Right kidney (tissue), 9 donors: ENCODE measurements at places on chromosomes 2 and 18.

DNA sequence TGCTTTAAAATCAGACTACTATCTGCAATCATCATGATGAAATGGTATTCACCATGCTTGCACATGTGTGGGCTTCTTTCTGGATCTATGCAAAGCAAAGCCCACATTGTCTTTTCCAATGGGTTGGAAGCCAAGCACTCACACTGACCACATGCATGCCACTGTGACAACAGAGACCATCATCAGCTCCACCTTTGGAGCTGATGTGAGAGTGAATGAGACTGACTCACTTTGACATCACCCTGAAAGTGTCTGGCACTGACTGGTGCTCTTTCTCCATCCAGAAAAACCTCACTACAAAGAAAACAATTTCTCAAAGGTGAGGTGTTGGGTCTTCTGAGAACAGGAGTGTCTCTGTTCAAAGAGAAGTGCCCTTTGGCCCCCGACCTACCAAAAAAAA, 4.7 kb downstream of the MYO5B start:
- no peak for DNase-seq

DNA sequence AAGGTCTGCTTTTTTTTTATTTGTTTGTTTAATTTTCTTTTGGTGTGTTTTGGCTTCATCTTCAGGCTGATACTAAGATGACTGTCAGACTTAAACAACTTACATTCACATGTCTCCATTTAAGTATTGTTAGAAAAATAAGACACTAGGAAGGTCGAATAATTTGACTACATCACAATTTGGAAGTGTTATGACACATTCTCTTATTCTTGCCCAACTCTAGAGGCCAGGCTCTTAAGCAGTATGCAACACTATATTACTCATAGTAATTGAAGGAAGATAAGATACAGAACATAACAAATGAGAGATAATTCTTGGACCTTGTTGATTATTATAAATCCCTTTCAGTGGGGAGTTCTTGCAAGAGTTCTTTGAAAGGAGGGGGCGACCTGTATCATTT, 295.3 kb upstream of the COL3A1 start:
- no peak for DNase-seq

GRCh38 chr2:158315000-158315399, 141.6 kb downstream of the CCDC148 start:
- DNase-seq, result no peak

- no peak for DNase-seq
Observed at GRCh38 chr18:70370762-70371733, 82.2 kb downstream of the SOCS6 start.

- no peak for DNase-seq
Observed at GRCh38 chr2:103172821-103173220, 411.0 kb downstream of the TMEM182 start.

DNA sequence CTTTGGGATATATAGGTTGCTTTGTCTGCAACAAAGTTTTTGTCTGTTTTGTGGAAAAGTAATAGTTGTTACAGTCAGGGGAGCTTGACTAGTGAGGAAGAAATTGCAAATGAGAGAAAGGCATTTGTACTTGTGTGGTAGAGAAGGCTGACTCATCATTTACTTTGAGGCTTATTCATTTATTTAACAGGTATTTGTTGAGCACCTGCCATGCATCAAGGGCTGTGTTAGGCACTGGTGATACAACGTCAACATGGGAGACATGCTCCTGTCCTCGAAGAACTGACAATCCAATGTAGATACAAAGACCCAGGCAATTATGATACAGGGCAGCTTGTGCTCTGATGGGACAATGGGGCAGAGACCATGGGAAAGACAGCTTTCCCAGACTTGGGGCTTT, 79.5 kb downstream of the UPP2 start:
- DNase-seq, result no peak

DNA sequence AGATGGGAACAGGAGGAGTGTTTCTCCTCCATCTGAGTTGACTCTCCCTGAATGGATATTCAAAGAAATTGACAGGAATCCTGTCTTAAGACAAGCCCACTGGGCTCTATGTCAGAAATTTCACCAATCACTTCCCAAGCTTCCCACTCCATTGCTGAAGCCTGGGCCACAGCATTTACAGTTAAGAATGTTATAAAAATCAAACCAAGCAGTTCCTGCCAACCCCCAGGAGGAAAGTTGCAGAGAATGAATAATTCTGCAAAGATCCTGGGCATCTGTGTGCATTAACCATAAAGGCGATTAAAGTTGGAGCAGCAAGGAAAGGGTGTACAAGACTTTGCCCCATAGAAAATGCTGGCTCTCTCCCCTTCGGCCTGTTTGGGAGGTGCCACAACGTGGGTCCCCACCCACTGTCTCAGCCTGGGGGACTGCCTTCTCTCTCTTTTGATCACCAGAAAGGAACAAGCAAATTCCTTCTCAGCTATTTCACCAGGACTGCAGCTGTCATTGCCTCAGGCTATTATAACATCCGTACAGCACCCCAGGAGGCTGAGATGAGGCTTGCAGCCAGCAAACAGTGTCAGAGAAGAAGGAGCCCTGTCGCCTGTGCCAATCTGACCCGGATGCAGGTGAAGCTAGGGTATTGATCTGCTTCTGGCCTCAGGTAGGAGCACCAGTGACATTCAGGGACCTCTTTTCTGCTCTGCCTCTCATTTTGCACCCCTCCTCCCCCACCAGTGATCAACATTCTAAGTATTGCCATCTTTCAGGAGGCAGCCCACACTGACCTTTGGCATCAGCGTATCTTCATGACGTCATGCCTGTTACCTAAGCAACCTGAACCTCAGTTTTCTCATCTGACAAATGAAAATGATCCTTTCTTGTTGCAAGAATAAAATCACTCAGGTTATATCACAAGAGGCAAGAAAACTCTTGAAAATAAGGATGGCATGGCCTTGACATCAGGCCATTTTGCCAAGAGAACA, 219.0 kb downstream of the SH3BP4 start:
- no peak for DNase-seq

GRCh38 chr2:17753803-17754663, at the start of the genes GEN1 and SMC6:
Gene GEN1 (plus strand): TSS chr2:17754138. CDS start chr2:17759944, 5,806 bp downstream.
Gene SMC6 (minus strand): TSS chr2:17753810. CDS start chr2:17745946, 7,864 bp downstream.
- peak; percentile 98 for DNase-seq

DNA sequence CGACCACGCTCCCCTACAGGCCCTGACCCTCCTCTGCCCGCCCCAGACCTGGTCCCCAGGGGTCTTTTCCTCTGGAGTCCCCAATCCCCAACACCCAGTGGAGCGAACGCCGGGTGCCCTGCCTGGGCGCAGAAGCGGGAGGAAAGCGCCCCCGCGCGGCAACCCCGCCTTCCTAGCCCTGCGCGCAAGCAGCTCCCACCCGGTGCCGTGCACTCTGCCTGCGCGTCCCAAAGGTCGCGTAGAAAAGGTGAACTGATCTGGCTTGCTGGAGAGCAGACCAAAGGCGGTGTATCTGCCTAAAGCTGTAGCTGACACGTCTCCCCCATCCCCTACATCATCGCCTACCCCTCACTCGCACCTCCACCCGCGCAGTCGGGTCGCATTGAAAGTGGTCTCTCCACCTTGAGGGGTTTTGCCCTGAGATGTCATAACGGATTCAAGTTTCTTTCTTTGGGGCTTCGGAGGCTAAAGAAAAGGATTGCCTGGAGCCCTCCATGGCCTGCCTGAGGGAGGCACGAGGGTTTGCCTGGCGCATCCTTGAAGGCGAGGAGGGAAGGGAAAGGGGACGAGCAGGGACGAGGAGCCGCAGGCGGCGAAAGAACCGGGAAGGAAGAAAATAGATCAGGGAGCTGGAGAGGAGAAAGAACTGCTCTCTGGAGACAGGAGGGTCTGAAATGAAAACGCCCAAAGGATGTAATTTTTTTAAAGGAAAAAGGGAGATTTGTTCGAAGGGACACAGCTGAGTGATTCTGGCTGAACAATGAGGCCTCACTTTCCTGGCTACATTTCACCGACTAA, 5.8 kb downstream of the GAD1 start:
- peak; percentile 57 for DNase-seq

DNA sequence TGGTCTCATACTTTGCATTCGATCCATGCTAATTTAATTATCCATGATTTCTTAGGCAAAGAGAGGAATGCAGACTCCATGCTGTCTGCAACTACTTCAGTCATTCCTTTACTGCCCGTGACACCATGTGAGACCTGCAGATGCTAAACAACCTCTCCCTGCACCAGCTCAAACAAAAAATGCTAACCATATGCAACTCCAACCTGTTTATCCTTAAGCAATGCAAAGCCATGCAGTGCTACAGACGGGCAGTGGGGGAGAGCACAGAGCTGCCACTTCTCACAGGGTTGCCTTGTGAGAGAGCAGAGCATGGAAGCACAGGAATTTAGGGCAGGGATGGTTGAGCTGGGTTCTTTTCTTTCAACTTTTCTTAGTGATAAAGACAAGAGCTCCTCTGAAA, 74.9 kb upstream of the KLHL14 start:
- DNase-seq, result peak; percentile 19

DNA sequence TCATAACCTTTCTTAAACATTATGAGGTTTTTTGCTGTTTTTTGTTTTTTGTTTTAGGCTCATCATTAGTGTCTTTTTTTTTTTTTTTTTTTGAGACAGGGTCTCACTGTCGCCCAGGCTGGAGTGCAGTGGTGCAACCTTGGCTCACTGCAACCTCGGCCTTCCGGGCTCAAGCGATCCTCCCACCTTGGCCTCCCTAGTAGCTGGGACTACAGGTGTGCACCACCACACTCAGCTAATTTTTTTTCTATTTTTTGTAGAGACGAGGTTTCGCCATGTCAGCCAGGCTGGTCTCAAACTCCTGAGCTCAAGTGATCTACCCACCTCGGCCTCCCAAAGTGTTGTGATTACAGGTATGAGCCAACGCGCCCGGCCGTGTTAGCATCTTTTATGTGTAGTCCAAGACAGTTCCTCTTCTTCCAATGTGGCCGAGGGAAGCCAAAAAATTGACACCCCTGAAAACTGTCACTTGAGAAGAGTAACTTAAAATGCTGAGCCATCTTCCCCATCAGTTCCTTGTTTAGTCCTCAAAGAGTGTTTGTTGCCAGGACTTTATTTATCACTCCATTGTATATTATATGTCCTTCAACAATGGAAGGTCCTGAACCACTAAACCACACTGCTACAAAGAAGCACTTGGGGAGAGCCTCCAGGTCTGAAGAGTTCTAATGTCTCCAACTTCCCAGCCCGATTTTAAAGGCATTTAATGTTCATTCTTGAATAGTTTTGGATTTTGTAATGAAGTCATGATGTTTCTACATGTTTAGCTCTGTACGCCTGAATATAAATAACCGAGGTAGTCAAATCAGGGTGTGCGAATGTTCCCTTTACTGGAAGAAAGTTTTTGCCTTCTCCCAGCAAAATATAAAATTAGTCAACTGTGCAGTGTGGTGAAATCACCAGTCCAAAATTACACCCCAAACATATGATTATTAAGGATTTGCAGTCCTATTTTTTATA, 26.4 kb downstream of the ZNF516 start:
- DNase-seq, result no peak

GRCh38 chr2:179272406-179273192, 8.0 kb upstream of the SESTD1 start:
- DNase-seq, result peak; percentile 38

DNA sequence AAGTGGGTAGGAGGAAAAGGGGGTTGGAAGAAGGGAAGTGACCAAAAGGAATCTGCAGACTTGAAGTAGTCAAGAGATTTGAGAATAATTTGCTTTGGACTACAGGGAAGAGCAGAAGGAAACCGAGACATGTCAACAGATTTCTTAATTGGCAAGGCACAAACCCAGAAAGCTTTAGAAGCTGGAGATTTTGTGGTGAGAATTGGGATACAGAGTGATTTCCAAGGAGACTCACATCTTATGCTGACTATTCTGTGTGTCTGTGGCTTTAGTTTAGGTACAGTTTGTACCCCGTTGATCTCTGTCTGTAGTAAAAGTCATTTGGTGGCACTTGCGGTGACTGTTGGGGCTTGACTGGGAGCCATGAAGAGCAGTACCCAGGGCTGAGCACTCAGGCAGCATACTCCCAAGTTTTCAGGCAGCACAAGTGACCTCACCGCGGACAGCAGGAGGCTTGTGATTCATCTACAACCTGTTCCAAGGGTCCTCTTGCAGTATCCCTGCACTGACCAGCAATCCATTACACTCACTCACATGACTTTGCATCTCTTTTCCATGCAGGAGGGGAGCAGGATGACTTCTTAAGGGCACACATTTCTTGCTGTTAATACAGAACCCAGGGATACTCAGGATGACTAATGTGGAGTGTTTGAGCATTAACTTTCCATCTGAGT, 97.1 kb upstream of the TNP1 start:
- DNase-seq, result no peak

GRCh38 chr2:157751462-157752058, 122.9 kb upstream of the ACVR1C start:
- DNase-seq, result no peak

DNA sequence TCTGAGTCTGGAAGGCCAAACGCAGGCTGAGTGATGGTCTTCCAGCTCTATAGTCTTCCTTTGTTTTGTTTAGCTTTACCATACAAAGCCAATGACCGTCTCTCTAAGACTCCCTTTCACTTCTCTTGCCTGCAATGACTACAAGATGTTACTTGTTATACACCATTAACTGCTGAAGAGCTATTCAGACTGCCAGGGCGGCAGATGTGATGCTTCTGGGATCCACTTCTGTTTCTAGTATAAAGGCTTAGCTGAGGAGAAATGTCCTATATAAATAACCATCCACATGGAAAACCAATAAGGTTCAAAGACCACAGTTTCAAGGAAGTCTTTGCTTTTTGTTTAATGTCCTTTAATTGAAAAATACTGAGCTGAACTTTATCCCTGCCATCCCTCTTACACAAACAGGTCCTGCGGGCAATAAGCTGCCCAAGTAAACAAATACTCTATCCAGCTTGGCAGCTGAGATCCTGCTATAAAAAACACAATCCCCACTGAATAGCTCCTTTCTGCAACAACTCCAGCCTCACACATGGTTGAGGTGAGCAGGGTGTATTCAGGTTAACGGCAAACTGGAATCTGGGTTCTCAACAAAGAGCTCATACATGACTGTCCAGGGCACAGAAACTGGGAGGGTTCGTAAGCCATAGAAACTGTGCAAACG, 124.6 kb downstream of the VIT start:
- DNase-seq, result no peak

- DNase-seq, result no peak
Observed at GRCh38 chr18:23916338-23916737, 98.2 kb upstream of the TTC39C start.

DNA sequence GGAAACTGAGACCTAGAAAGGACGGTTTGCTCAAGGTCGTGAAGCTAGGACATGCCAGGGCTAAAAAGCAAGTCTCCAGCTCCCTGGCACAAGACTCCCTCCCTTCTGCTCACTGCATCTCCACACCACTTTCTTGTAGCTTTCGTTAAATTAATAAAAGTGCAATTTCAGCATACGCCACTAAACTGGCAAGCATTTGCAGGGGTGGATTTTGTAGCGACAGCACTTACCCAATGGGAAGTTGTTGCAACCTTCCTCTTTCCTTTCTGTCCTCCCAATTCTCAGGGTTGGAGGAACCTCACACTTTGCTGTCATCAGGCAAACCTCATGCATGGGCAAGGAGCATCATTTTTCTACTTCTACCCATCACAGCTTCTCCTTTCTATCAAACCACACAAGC, 7.4 kb upstream of the RHOB start:
- no peak for DNase-seq
